ENCODE measurements at places on chromosomes 11 and 22. TPM values are rescaled to one million over a fixed set of nuclear protein-coding genes. Genes with fewer than 3 reads are reported as not detected.

The CLDN5 gene
- 533 TPM for total RNA-seq

DNA sequence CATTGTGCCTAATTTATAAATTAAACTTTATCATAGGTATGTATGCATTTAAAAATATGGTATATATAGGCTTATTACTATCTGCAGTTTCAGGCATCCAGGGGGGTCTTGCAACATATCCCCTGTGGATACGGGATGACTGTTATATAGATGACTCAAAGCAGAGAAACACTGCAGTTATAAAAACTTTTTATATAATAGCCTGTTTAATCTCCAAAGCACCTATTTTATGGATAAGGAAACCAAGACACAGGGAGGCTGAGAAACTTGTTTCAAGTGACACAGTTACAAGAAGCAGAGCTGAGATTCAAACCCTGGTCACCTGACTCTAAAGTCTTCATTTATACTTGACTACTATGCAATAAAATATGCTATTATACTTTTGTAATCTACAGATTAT is 897.7 kb downstream of the KCNA4 start:
- peak; percentile 30 for DNase-seq

GRCh38 chr11:45045683-45046471 is 95.2 kb upstream of the TP53I11 start:
- DNase-seq = peak; percentile 63

The MS4A12 gene
- total RNA-seq = not detected

DNA sequence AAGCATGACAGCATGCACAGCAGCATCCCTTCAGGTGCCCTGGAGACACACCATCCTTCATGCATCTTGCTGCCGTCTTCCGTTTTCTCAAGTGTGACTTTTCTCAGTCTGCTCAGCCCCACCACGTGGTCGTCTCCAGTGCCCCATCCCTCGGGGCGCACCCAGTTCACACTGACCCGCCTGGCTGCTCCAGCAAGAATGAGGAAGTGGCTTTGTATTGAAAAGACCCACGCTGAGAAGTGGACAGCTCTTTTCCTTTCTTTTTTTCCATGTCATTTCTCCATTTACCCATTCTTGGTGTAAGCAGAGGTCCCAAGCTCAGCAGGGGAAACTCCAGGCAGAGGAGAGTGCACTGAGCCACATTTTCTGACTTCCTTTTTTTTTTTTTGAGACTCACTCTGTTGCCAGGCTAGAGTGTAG is 14.5 kb downstream of the SERPINH1 start:
- no peak for DNase-seq

GRCh38 chr22:49096476-49096875 is 731.2 kb downstream of the BRD1 start:
- no peak for DNase-seq

DNA sequence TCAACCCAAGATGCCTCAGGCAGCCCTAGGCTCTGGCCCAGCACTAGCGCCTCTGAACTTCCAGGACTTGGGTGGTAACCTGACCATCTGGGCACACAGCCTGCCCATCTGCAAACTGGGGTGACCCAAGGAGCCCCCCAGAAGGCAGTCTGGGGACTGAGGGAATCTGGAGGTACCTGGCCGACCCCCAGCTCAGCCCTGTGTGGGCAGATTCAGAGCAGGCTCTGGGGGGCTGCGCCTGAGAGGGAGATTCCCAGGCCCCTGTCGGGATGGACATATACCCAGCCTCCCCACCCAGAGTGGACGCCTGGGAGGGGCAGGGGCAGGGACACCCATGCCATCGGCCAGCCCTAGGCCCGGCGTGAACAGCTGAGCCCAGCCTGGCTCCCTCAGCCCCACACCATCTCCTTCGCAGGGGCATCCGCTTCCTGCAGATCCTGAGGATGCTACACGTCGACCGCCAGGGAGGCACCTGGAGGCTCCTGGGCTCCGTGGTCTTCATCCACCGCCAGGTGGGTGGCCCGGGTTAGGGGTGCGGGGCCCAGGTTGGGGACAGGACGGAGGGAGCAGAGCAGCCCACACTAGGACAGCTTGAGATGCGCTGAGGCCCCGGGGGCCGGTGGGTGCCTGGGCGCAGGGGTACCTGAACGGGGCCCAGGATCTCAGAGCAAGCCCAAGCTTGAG is 126.9 kb downstream of the KCNQ1 start:
- no peak for DNase-seq

The CFAP300 gene
- total RNA-seq = not detected

DNA sequence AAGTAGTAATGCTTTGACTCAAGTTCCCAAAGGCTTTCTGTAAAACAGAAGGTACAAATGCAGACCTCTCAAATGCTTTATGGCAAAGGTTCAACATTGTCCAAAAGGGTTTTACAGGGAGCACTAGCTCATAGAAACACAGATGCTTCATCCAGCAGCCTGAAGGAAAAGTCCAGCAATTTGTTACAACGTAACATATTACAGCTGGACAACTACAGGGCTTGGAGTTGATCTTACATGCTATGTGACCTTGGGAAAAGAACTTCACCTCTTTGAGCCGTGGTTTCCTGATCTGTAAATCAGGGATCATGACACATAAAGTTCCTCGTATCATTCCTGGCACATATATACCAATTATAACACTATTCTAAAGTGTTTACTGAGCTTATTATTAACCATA is 84.9 kb downstream of the DDIAS start:
- DNase-seq = peak; percentile 39

DNA sequence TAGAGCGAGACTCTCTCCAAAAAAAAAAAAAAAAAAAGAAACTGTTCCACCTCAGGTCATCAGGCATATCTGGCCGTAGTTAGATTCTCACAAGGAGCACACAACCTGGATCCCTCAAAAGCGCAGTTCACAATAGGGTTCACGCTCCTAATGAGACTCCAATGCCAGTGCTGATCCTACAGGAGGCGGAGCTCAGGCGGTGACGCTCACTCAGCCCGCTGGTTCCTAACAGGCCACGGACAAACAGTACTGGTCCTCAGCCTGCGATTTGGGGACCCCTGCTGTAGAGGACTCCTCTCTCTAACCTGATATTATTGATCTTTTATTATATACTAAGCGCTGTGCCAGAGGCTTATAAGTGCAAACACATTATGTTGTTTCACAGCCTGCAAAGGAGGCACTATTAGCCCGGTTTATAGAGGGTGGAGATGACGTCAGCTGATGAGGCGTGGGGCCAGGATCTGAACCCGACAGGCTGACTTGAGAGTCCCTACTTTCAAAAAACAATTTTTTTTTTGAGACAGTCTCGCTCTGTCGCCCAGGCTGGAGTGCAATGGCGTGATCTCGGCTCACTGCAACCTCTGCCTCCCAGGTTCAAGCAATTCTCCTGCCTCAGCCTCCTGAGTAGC is 4.9 kb upstream of the MAFF start:
- DNase-seq = no peak

The C11orf65 gene
- total RNA-seq = under 0.01 TPM

The TSPO gene
- 310 TPM for total RNA-seq

GRCh38 chr11:69986440-69986787 is 91.7 kb upstream of the ANO1 start:
- DNase-seq = no peak

DNA sequence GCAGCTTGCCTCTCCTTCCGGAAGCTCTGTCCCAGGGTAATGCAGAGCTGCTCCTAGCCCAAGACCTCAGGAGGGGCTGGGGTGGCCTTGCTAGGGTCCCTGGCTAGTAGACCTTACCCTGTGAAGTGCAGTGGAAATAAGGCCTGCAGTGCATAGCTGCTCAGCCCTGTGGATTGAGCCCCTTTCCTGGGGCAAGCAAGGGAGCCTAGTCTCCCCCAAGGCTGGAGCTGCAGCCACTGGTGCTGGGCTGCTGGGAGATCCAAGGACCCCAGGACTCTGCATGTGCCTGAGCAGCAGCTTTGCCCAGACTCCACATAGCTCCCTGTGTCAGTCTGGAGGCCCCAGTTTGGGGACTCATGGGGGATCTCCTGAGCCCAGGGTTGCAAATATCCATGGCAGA is 57.9 kb downstream of the FANCF start:
- no peak for DNase-seq

The OR9G4 gene
- total RNA-seq = not detected

- DNase-seq = no peak
These were observed 272.9 kb downstream of the BRD1 start for GRCh38 chr22:49554741-49555140.

DNA sequence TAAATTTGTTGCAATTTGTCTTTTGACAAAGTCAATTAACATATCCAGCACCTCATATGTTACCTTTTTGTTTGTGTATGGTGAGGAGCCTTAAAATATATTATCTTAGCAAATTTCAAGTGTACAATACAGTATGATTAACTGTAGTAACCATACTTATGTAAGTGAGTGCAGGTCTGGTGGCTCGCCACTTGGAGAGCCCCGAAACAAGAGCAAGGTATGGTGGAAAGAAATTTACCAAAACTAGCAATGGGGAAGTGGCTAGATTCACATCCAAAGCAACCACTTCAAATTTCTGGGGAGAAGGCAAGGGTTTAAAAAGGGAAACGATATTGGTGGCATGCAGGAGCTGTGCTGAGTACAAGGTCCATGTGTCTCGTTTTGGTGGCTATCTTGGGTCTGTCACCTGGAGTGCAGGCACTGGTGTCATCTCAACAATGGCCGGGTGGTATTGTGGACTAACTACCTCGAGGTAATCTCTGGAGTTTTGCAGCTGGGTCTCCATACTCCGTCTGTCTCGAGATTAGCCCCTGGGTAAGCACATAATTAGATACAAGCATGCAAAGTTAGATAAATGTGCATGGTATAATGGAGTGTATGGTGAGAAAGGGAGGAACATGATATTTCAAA is 8.2 kb upstream of the FNBP4 start:
- no peak for DNase-seq

DNA sequence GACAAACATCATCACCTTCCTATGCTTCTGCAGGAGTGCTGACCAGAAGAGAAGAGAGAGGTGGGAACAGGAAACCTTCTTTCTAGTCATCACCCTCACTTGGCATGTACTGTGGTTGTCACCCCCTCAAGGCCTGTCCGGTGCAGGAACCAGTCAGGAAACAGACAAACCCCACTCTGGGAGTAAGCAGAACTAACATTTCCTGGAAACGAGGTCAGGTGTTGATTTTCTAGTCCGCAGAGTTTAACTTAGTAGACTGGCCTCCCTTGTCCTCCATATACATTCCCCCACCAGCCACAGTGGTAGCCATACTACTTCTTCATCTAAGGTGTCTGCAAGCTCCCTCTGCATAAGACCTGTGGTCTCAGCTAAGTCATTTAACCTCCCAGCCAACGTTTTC is 80.7 kb upstream of the NCAM1 start:
- DNase-seq = no peak

The OR52I2 gene
- total RNA-seq = not detected

The LARGE2 gene
- total RNA-seq = not detected

- DNase-seq = peak; percentile 84
These were observed 104.6 kb upstream of the ANO3 start for GRCh38 chr11:26227301-26227746.

The PRODH gene
- total RNA-seq = not detected

GRCh38 chr22:32175115-32175514 is 16.0 kb upstream of the C22orf42 start:
- no peak for DNase-seq

GRCh38 chr11:46210133-46210636 is 67.3 kb upstream of the CREB3L1 start:
- peak; percentile 11 for DNase-seq

DNA sequence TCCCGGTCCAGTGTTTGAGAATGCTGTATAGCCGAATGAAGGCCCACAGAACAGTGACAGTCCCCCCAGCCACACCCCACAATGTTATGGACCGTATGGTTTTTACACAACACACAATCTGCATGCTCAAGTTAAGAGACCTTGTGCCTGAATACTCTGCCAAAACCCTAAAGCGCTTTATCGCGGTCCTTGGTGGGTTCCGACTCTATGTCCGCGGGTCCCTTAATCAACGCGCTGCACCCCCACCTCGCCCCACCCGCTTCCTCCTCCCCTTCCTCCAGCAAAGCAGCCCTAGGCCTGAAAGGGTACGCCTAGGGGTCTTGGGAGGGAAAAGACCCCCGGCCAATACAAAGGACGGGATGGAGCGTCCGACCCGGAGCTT is 442 bp downstream of the COPB1 start:
- DNase-seq = peak; percentile 52
